Activated CD4-positive, alpha-beta T cell treated with anti-CD3 and anti-CD28 coated beads, Interleukin-10, Interleukin-2, amounts not matched to agents 100 ng/mL and 50 ng/mL, durations not matched to agents 16 hours and 8 hours (primary cell): ENCODE measurements at places on chromosomes 12 and 14.
A peak's percentile ranks its signal among the peaks of the same experiment; 100 is the strongest.

DNA sequence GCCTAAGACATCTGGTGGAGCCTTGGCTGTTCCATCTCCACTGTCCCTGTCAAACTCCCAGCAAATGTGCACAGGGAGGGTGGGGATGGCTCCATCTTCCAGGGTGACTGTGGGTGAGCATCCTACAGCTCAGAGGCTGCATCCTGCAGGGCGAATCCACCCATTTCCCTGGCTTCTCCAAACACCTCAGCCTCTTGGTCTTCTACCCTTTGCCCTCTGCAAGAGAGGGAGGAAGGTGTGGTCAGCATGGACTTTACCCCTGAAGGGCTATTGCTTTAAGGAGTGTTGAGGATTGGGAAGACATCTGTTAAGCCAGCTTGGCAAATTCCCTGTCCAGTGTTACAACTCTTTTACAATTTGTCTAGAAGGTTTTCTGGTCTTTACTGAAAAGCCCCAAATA, 23.1 kb upstream of the DGLUCY start:
- DNase-seq, result no peak

- DNase-seq, result no peak
Observed at GRCh38 chr12:124218243-124218560, 76.7 kb upstream of the RFLNA start.

DNA sequence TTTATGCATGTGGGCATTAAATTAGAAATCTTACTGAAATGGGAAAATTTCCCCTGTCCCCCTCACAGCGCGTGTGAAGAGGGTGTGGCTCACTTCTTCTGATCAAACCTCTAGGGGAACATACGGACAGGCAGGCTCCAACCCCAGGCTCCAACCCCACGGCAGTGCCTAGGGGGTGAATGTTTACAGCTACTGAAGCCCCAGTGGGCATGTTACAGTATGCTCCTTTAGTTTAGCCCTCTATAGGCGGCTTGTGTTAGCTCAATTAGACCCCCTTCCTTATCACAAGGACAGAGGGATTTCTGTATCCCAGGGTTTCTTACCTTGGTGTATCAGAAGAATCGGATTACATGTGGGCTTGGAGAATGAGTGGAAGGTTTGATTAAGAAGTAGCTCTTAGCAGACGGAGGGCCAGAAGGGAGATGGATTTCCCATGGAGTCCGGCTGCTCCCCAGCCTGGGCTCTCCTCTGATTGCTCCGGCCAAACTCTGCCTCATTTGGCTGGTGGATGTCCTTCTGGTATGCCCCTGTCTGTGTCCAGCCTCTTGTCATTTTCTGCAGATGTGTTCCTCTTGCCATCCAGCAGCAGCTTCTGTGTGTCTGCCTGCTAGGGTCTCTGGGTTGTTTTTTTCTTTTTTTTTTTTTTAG, 223.7 kb downstream of the TMTC2 start:
- no peak for DNase-seq

- DNase-seq, result peak; percentile 25
Observed at GRCh38 chr14:63727231-63727735, 582 bp downstream of the SGPP1 start.

DNA sequence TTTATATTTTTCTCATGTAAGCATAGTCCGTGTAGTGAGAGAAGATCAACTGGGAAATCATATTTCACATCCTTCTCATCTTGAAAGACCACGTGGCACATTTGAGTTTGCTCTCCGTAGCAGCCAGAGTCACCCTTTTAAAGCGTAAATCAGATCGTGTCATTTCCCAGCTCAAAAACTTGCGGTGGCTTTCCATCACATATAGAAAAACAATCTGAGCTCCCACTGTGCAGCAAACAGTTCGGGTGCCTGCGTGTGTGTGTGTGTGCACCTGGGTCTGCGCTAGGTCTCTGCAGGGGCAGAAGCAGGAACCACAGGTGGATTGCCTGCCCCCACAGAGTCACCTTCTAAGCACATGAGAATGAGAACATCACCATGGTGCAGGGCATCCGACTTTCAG, 338.2 kb downstream of the TRHDE start:
- no peak for DNase-seq

DNA sequence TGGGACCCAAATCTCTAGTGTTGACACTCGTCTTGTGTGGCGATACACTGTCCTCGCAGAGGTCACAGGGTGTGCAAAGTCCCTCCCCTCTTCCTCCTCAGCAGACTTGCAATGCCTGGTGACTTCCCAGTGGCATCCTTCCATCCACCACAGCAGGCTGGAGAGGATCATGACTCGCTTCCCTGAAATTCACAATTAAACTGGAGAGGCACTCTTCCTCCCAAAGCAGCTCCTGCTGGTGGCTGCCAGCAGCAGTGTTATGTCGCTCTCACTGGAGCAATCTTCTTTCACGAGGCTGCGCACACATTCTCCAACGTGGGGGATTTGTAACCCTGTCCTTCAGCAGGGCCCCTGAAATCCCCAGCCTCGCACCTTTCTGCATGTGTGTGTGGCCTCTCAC, 145.2 kb upstream of the TMCC3 start:
- no peak for DNase-seq

GRCh38 chr12:7346551-7347225, 42.8 kb downstream of the ACSM4 start:
- no peak for DNase-seq

DNA sequence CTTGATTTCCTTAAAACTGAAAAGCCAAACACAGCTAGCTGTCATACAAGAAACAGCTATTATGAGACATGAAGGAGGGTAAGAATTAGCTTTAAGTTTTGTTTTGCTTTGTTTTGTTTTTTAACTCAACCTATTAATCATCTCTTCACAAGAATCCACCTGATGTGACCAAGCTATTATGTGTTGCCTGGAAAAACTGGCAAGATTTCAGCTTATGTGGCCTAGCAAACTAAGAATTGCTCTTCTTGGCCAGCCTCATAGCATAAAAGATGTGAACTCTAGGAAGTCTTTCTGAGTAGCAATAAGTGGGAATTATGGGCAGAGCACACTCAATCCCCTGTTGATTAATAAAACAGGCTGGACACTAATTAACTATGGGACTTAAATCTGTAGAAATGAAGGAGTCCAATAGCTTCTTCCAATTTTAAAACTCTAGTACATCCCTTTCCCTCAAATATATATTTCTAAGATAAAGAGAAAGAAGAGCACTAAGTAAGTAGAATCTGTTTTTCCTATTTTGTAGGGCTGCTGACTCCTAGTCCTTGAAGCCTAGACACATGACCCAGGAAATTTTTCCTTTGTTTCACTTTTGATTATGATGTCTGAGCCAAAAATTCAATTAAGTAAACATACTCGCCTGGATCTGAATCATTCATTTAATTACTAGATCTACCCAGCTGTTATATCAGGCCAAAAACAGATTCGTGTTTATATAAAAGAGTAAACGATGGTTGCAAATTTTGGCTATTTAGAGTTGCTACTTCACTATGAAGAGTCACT, 75.7 kb downstream of the GTF2A1 start:
- DNase-seq, result no peak

GRCh38 chr12:26195250-26195640, at the start of gene SSPN:
TSS of gene SSPN (plus strand) at chr12:26195573. CDS start at chr12:26195673, 100 bp downstream.
- DNase-seq, result no peak

- no peak for DNase-seq
Observed at GRCh38 chr12:77973579-77973978, 142.9 kb downstream of the NAV3 start.

GRCh38 chr14:61471297-61472005, 150.1 kb downstream of the PRKCH start:
- no peak for DNase-seq

DNA sequence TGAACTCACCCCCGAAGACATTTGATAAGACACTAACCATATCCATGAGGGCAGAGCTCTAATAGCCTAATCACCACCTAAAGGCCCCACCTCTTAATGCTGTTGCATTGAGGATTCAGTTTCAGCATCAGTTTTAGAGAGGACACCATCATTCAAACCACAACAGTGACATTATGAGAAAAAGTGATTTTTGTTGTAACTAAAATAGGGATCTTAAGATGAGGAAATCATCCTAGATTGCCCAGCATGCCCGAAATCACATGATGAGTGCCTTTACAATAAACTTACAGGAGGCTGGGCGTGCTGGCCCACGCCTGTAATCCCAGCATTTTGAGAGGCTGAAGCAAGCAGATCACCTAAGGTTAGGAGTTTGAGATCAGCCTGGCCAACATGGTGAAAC, 9.7 kb upstream of the GLT1D1 start:
- no peak for DNase-seq

GRCh38 chr12:56724701-56724971, 463 bp downstream of the NACA start:
- no peak for DNase-seq

- DNase-seq, result peak; percentile 67
Observed at GRCh38 chr14:68733086-68733914, 59.6 kb downstream of the ZFP36L1 start.

DNA sequence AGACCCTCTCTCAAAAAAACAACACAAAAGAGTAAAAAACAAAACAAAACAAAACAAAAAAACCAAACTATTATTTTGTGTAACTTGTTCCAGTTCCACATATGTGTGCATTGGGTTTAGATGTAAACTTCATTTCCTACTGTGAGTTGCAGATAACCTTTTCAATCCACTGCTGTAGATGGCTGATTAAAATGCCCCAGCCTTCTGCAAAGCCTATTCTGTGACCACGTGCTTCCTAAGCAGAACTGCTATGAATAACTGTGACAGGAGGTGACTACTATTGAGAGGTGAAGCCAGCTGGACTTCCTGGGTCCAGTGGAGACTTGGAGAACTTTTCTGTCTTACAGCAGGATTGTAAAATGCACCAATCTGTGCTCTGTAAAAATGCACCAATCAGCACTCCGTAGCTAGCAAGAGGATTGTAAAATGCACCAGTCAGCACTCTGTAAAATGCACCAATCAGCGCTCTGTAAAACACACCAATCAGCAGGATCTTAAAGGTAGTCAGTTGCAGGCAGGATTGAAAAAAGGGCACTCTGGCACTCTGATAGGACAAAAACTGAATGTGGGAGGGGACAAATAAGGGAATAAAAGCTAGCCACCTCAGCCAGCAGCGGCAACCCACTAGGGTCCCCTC, 10.3 kb upstream of the ELK3 start:
- no peak for DNase-seq

- no peak for DNase-seq
Observed at GRCh38 chr12:62772416-62772955, 162.5 kb downstream of the PPM1H start.

GRCh38 chr12:12774791-12775190, 10.7 kb upstream of the APOLD1 start:
- no peak for DNase-seq

- peak; percentile 61 for DNase-seq
Observed at GRCh38 chr14:49420201-49420600, 166.0 kb downstream of the RPS29 start.

DNA sequence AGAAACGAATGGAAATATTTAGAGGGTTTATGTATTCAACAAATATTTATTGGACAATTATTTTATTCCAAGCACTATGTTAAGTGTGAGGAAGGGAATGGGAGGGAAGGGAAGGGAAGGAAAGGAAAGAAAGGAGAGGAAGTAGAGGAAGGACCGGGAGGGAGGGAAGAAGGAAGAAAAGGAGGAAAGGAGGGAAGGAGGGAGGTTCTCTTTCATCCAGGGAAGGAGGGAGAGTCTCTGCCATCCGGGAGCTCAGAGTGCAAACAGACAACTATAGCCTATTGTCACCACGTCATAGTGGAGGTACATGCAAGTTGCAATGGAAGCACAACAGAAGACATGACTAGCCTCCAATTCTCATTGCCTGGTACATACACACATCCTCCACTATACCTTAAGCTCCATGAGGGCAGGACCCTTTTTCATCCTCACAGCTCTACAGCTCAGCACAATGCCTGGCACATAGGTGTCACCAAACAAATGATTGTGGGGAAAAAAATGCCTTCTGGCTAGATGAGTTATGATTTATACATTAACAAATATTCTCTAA, 48.1 kb downstream of the DAD1 start:
- no peak for DNase-seq

DNA sequence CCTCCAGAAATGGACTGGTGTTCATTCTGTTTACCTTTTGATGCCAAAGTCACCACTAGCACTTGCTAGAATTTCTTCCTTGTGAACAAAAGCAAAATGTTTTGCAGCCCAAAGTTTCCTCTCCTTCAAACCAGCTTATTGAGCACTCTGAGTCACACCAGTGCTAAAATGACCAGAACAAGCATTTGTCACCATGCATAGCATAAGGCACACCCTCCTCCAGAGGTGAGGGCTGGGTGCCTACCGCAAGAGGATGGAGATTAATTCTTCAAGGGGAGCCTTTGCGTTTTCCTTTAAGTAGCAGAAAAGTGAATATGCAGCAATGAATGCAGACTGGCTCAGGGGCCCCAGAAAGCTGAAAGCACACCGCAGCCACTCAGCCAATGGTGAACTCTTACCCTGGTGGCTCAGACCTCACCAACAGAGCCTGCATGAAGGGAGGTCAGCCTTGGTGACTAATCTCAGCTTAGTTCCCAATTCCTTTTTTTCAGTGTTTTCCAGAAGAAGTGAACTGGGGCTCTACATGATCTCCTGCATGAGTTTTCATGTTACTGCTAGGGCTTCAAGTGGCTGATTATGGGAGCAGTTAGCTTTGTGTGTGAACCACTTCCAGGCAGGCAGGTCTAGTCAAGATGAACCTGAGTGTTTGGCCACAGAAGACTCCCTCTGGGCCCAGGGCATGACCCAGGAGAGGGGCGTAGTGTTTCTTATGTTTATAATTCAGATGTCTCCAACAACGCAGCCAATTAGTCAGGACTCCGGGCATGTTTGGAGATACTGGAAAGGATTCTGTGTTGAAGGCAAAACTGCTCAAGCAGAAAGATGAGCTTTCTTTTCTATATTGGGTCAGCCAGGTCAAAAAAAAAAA, 96.3 kb downstream of the PAX9 start:
- no peak for DNase-seq

GRCh38 chr12:70321191-70321590, 44.9 kb upstream of the KCNMB4 start:
- DNase-seq, result no peak

GRCh38 chr14:73877790-73878189, 8.9 kb upstream of the ZNF410 start:
- DNase-seq, result no peak

GRCh38 chr12:72288911-72289310, 16.7 kb downstream of the TRHDE start:
- no peak for DNase-seq

DNA sequence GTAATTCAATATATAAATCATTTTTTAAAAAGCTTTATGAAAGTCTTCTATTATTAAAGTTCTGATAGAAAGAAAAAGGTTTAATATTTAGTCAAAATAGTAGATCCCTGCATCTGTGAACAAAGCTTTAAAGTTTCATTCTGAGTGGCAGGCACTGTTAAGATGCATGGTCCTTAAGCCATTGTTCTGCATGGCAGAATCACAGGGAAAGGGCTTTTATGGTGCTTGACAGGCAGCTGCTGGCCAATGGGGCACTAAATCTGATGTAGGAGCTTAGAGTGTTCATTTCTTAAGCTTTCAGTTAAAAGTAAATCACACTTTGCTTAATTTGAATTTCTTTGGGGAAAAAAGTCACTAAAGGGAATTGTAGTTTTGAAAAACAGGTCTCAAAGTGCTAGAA, 148.2 kb downstream of the PLEKHA5 start:
- DNase-seq, result no peak

DNA sequence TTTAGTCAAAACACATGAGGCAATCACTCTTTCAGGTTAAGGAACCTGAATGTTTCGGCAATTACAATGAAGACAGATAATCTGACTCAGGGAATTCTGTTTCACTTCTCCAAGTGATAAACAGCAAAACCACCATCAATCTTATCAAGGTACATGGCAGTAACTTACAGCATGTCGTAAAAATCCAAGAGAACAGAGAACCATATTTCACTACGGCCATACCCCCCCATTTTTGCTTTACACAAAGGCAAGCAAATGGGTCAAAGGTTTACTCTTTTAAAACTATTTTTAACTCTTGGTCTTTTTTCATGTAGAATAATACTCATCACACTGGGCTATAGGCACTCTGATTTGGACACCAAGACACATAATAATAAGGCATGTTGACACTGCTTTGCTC, 102.4 kb downstream of the PPM1H start:
- DNase-seq, result no peak
